ENCODE measurements at places on chromosomes 12 and 14.

DNA sequence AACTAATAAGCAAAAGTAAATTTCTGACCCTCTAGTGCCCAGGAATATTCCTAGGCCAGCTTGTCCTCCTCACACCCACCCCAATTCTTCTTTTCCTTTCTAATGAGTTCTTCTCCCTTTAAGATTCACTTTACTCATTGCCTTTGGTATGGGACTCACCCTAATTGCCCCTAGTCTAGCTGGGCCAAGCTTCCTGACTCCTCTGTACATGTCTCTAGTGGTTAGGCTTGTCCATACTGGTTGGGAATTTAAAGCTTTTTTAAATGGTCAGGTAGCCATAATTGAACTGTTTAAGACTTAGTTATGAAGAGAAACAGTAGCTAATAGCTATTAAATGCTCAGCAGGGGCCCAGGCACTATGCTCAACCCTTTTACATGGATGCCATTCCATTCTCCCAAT lies 248.2 kb downstream of the C12orf42 start:
- no peak overlapping the region for H3K27ac ChIP-seq
- H3K36me3 ChIP-seq = no peaks in the 10 kb centered on the region
- no peak for DNase-seq
- H3K4me1 ChIP-seq = no peaks in the 10 kb centered on the region
- no peaks in the 10 kb centered on the region for H3K27me3 ChIP-seq

GRCh38 chr14:73913256-73913655 lies 26.6 kb downstream of the ZNF410 start:
- DNase-seq = no peak
- H3K4me3 ChIP-seq = no peak overlapping the region
- H3K27me3 ChIP-seq = no peaks in the 10 kb centered on the region
- H3K36me3 ChIP-seq = peaks cover 8% of the 10 kb centered on the region
- no peak overlapping the region for H3K27ac ChIP-seq
- H3K4me1 ChIP-seq = no peaks in the 10 kb centered on the region

- H3K4me3 ChIP-seq = no peak overlapping the region
- H3K36me3 ChIP-seq = no peaks in the 10 kb centered on the region
- no peak for DNase-seq
- no peak overlapping the region for H3K27ac ChIP-seq
- H3K4me1 ChIP-seq = no peaks in the 10 kb centered on the region
These were observed 1.8 kb downstream of the PXMP2 start for GRCh38 chr12:132689227-132689626.

GRCh38 chr12:14614704-14615121 lies 47.0 kb upstream of the PLBD1 start:
- H3K27me3 ChIP-seq = no peaks in the 10 kb centered on the region
- H3K4me3 ChIP-seq = no peak overlapping the region
- H3K27ac ChIP-seq = no peak overlapping the region

GRCh38 chr12:103442822-103443221 lies 52.9 kb downstream of the C12orf42 start:
- H3K4me1 ChIP-seq = no peaks in the 10 kb centered on the region
- H3K4me3 ChIP-seq = no peak overlapping the region
- no peak overlapping the region for H3K27ac ChIP-seq
- H3K36me3 ChIP-seq = no peaks in the 10 kb centered on the region
- H3K27me3 ChIP-seq = no peaks in the 10 kb centered on the region

GRCh38 chr14:73943083-73943482 lies 6.8 kb downstream of the FAM161B start:
- H3K27me3 ChIP-seq = no peaks in the 10 kb centered on the region
- no peak overlapping the region for H3K4me3 ChIP-seq
- peaks cover 9% of the 10 kb centered on the region for H3K36me3 ChIP-seq
- peak; percentile 11 for DNase-seq
- peak overlapping the region; percentile 13 for H3K27ac ChIP-seq

GRCh38 chr14:81123811-81124210 lies 96.9 kb downstream of the GTF2A1 start:
- no peak overlapping the region for H3K4me3 ChIP-seq
- H3K36me3 ChIP-seq = no peaks in the 10 kb centered on the region
- H3K27ac ChIP-seq = no peak overlapping the region
- no peaks in the 10 kb centered on the region for H3K27me3 ChIP-seq

GRCh38 chr12:34218193-34219045 lies 196.1 kb downstream of the ALG10 start:
- H3K4me1 ChIP-seq = no peaks in the 10 kb centered on the region
- peak; percentile 48 for DNase-seq
- no peaks in the 10 kb centered on the region for H3K27me3 ChIP-seq
- no peak overlapping the region for H3K4me3 ChIP-seq

- H3K4me3 ChIP-seq = no peak overlapping the region
- H3K4me1 ChIP-seq = peaks cover 4% of the 10 kb centered on the region
- peak; percentile 67 for DNase-seq
These were observed 24.3 kb upstream of the PCNX1 start for GRCh38 chr14:70882776-70883492.

DNA sequence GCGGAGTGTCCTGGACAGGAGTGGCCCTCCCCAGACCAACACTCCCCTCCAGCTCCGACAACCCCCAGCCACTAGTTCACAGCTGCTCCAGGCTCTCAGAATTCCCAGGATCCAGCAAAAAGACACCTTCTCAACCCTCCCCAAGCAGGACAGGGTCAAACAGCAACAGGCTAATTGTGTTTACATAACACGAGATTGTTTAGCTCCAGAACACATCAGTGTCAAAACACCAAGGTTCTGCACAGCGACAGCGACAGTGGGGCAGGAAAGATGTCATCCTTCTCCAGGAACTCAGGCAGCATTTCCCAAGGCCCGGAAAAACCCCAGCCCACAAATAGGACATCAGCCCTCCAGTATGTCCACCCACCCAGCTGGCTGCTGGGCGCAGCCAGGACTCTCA lies 16.5 kb downstream of the ITPK1 start:
- H3K27me3 ChIP-seq = no peaks in the 10 kb centered on the region
- no peak overlapping the region for H3K4me3 ChIP-seq
- no peak for DNase-seq
- no peaks in the 10 kb centered on the region for H3K4me1 ChIP-seq

DNA sequence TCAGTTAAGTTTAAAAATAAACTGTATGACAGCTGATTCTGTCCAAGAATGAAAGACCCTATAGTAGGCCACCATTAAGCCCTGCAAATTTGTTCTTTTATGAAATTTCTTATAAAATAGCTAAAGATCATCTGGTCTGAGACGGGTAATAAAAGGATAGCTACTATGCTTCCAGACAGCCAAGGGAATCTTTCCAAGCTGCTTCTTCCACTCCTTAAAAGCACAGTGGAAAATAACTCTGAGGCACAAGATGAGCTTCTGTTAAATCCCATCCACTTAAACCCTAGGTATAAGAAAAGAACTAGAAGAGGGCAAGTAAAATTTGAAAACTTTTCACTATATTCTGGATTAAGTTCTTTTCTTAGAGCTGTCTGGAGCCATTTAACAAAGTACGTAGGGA lies 194.3 kb downstream of the CAPZA3 start:
- H3K4me3 ChIP-seq = no peak overlapping the region
- H3K4me1 ChIP-seq = no peaks in the 10 kb centered on the region
- no peak for DNase-seq
- no peaks in the 10 kb centered on the region for H3K27me3 ChIP-seq
- H3K36me3 ChIP-seq = no peaks in the 10 kb centered on the region

GRCh38 chr14:36268121-36268520 lies 52.3 kb downstream of the MBIP start:
- H3K4me1 ChIP-seq = no peaks in the 10 kb centered on the region
- H3K27ac ChIP-seq = no peak overlapping the region
- peaks cover 23% of the 10 kb centered on the region for H3K27me3 ChIP-seq

DNA sequence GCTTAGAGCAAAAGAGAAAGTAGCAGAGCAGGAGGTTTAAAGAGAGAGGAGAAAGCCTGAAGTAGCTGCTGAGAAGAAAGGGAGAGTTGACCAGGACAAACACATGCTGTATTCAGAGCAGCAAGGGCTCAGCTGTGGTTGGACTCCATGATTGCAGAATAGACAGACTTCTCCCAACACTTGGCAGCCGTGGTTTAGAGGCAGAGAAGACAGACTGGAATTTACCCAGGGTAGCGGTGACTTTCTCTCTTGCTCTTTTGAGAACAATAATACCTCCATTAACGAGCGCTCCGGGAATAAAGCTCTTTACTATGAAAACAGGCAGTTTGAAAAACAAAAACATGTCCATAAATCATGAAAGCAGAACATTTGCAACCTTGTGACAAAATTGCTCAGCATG lies 21.4 kb upstream of the IGF1 start:
- no peak for DNase-seq
- no peaks in the 10 kb centered on the region for H3K36me3 ChIP-seq
- H3K27ac ChIP-seq = no peak overlapping the region
- H3K4me1 ChIP-seq = no peaks in the 10 kb centered on the region

DNA sequence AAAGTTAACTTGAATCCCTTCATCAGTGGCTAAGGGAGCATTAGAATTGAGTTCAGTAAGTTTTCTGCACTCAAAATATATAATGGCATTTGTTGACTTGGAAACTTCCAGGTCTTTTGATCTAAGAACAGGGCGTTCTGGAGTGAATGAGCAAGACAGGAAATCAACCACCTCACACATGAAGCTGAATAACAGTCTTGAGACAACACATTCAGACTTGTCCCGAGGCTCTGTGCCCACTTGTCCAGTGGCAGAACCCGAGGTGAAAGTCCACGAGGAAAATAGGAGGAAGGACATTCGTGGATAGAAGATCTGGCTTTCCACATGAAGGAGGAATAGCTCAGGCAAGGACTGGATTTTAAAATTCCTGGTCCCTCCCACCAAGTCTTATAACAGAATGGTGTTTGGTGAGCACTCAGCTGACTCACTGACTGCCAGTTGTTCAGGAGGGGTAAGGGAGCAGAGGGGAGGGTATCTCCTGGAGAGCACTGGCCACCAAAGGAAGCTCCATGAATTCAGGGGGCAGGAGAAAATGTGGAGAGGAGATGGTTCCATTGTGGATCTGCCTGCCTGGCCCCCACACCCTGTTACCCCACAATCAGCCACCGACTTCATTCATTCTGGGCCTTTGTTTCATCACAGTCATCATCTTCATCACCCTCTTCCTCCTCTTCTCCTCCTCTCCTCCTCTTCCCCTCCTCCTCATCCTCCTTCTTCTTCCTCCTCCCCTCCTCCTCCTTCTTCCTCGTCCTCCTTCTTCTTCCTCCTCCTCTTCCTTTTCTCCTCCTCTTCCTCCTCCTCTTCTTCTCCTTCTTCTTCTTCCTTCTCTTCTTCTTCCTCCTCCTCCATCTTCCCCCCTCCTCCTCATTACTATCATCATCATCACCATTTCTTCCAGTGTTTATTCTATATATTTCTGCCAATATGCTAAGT lies 620.1 kb downstream of the MED13L start:
- no peaks in the 10 kb centered on the region for H3K27me3 ChIP-seq
- DNase-seq = no peak
- no peaks in the 10 kb centered on the region for H3K36me3 ChIP-seq
- no peaks in the 10 kb centered on the region for H3K4me1 ChIP-seq

- peak; percentile 97 for DNase-seq
- no peaks in the 10 kb centered on the region for H3K36me3 ChIP-seq
- peaks cover 32% of the 10 kb centered on the region for H3K4me1 ChIP-seq
- peak overlapping the region; percentile 92 for H3K27ac ChIP-seq
- no peaks in the 10 kb centered on the region for H3K27me3 ChIP-seq
These were observed 39.8 kb downstream of the ELK3 start for GRCh38 chr12:96233939-96234461.

DNA sequence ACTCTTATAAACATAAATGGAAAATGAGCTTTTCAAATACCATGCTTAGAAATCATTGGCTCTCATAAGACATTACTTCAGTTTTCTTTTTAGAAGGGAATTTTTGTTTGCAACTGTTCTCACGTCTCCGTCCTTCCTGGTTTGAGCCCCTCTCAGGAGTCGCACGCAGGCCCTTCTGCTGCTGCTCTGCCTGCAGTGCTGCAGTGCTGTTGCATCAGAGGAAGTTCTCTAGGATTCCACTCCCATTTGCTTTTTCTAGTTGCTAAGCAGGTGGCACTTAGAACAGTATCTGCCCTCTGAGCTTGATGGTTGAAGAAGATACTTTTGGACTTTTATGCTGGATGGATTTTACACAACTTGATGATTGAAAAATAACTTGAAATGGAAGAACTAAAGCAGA lies 70.8 kb downstream of the SCN8A start:
- no peak overlapping the region for H3K27ac ChIP-seq
- H3K4me3 ChIP-seq = no peak overlapping the region
- no peaks in the 10 kb centered on the region for H3K4me1 ChIP-seq
- no peaks in the 10 kb centered on the region for H3K27me3 ChIP-seq

DNA sequence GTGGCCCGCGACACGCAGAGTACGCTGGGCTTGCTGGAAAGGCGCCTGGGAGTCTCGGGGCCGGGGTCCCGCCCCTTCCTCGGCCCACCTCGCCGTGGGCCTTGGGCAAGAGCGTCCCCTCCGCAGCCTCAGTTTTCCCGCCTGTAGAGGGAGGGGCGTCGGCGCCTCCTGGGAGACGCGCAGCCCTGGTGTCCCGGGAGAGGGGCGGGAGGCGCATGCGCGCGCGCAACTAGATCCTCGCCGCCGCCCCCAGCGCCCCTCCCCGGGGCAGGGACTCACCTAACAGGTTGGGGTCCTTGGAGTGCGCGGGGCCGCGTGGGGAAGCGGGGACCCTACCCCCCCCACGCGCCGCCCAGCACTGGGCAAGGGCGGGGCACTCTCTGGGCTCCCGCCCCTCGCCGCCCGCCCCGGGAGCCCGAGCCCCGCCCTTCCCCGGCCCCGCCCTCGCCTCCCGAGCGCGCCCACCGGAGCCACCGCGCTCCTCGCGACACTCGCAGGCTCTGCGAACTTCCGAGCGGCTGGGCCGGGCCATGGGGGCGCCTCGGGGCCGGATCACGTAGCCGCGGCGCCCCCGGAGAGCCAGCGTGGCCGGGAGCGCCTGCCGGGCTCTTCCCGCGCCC lies at the start of gene KIF26A:
KIF26A (plus strand) TSS at position 490 of the 620 bp plus-strand sequence. CDS start 136 bp downstream, outside the sequence.
- H3K4me1 ChIP-seq = no peaks in the 10 kb centered on the region
- peaks cover 15% of the 10 kb centered on the region for H3K27me3 ChIP-seq
- H3K36me3 ChIP-seq = no peaks in the 10 kb centered on the region
- H3K4me3 ChIP-seq = no peak within 1 kb of the TSS
- no peak within 1 kb of the TSS for H3K27ac ChIP-seq

DNA sequence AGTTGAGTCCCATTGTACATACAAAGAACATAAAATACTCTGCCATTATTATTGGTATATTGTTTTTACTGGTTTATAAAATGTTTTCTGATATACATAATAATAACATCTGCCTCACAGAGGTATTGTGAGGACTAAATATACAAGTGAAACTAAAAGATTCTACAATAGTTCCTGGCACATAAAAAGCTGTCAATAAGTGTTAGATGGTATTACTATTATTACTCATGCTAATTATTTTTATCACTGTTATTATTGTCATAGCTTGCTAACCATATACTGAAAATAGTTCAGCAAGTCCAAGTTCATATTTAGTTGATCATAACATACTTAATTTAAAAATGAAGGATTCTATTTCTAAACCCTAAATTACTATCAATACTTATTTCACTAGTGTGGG lies 34.4 kb downstream of the BTG1 start:
- H3K27me3 ChIP-seq = no peaks in the 10 kb centered on the region
- no peak overlapping the region for H3K4me3 ChIP-seq
- DNase-seq = no peak
- H3K36me3 ChIP-seq = no peaks in the 10 kb centered on the region
- peaks cover 2% of the 10 kb centered on the region for H3K4me1 ChIP-seq

DNA sequence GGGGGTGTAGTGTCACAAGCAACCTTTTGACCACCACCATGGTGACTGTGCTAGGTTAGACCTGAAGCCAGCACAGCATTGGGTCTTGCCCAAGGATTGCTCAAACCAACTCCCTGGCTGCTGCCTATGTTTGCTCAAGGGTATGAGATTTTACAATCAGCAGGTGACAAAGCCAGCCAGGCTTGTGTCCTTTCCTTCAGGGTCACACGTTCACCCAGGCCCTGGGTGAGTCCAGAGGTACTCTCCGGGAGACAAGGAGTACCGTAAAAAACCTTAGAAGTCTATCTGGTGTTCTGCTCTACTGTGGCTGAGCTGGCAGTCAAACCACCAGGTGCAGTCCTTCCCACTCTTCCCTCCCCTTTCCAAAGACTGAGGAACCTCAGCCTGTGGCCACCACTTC lies 238.9 kb upstream of the MIS18BP1 start:
- H3K4me3 ChIP-seq = no peak overlapping the region
- no peaks in the 10 kb centered on the region for H3K36me3 ChIP-seq
- H3K27me3 ChIP-seq = no peaks in the 10 kb centered on the region
- H3K27ac ChIP-seq = no peak overlapping the region

Data from fibroblast of lung (primary cell).